ENCODE measurements at places on chromosomes 3 and 15.

DNA sequence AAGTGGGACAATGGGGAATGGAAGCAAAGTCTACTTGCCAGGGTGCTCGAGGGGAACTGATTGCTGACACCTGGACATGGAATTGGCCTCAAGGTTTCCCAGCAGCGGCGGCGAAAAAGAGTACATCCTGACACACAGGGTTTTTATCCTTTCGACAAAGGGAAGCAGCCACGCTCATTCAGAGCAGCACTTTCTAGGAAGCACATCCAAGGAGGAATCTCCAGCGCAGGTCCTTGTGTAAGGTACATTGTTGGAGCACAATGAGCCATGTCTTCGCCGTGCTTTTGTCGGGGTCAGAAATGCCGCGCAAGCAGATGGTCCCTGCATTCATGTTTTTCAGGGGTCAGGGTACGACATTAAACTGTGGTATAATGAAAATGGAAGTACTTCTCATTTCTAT, 16.8 kb downstream of the CACNA1D start:
- DNase-seq = no peak

DNA sequence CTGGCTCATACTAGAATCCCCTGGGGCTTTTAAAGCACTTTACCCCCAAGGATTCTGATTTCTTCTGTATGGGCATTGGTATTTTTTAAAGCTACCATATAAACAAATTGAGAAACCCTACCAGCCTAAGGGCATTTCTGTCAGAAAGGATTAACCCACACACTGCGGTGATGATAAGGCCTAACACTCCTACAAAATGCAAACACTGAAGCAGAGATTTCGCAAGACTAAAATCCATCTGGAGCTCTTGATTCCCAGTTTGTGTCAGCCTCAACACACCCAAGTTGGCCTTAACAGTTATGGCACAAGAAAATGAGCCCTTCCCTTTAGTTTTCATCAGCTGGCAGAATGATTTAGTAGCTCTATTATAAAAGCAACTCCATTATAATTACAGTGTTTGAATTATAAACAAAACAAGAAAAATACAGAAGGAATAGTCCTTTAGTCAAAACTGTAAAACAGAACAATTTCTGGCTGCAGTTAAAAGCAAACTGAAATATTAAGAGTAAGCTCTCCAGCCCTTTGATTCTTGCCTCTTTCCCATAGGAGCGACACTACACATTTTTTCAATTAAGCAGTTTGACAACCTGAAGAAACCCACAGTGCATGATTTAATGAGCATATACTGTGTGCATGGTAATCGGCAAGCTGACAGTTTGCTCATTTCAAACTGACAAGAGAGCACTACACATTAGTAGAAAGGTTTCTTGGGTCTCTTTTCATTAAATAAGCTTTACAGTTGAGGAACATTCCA, 441.2 kb downstream of the FHIT start:
- no peak for DNase-seq

DNA sequence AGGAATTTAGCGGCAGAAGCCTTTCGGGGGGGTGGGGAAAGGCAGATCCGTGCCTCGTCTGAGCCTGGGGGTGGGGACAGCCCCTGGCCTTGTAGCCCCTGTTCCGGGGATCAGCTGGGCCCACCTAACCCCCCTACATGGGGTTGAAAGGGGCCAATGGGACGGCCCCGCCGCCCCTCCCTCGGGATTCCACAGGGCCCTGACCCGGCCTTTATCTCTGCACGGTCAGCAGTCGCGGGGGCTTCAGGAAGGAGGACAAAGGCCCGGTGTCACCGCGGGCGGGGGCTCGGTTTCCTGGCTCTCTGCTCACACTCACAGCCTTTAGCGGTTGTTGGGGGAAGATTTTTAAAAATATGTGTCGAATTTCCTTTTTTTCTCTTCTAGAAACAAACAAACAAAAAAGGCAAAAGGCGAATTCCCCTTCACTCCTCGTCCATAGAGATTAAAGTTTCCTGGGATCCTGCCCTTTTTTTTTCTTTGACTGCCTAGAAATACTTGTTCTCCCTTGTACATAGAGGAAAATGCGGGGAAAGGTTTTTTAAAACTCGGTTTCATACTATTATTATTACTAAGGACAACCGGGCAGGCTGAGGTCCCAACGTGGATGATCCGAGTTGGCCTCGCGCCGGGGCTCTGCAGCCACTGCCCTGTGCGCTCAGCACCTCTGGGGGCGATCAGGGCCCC, 7.9 kb downstream of the FOXL2 start:
- DNase-seq = no peak

- no peak for DNase-seq
Measured at GRCh38 chr15:40789119-40789518, 17.8 kb upstream of the ZFYVE19 start.

GRCh38 chr3:197309528-197310361, 11.3 kb upstream of the DLG1 start:
- no peak for DNase-seq

DNA sequence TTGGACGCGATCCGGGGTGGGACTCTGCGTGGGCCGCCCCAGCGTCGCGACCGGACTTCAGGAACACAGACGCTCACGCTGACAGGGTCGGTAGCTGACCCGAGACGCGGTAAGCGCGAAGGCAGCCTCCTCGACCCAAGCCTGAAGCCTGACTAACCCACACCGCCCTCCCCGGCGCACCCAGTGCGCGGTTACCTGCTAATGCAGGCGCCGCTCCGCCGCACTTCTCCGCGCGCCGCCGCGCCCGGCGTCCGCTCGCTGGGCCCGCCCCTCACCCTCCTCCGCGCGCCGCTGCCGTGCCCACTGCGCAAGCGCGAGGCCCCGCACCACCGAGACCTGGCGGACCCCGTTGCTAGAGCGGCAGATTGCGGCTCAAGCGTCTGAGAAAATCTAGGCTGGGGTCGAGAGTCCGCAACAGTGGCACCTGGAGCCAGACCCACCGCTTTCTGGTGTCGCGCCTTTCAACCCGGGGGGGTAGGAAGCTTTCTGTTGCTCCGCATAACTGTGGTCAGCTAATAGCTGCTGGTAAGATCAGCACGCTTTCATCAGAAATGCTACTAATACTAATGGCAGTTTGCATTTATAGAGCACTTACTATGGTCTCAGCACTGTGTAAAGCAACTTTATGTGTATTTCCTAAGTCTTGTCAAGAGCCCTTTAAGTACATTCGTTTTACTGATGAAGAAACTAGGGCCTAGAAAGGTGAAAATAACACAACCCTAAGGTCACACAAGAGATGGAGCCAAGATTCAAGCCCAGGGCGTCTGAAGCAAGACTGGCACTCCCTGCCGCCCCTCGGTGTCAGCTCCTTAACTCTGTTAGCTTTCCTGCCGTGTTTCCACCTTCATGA, at the start of gene TBCCD1:
Gene TBCCD1, minus strand, starts transcription at position 268 of the 850 bp plus-strand sequence. CDS start 3,010 bp downstream, outside the sequence.
- peak; percentile 93 for DNase-seq

DNA sequence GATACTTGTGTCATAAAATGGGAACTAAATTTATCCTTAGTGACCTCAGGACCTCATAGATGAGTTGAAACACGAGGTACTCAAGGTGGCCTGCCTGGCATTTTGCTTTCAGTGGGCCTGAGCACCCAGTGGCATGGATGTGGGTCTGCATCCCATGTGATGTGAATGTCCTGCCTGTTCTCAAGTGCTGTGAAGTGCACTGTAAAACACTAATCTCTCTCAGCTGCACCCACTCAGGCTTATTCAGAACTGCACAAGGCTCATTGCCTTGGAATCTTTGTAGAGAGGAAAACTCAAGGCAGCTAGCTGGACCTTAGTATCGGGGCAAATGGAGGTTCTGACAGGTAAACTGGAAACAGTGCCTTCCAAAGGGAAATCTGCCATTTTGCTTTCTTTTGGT, 767.0 kb downstream of the TUSC7 start:
- DNase-seq = no peak

- no peak for DNase-seq
Measured at GRCh38 chr3:112133626-112134334, 732 bp upstream of the GCSAM start.

DNA sequence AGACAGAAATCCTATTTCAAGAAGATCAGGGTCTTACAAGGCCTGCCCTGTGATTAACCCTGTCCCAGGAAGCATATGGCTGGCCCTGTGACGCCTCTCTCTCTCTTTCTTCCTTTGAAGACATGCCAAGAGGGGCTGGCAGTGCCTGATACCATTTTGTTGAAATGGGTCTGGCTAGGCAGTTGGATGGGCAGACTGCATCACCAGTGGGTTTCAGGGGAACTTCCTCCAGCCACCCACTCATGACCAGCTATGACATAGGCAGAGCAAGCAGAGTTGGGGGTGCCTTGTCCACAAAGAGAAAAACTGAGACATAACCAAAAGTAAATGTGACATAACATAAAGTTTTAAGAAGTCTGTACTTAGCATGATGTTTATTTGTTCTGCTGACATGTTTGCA, 31.4 kb upstream of the MANF start:
- no peak for DNase-seq
